Hippocampal formation (tissue), 2 donors: ENCODE measurements at places on chromosomes 5 and 9.

GRCh38 chr9:77224746-77225312 is 47.5 kb downstream of the VPS13A start:
- DNase-seq, result no peak

DNA sequence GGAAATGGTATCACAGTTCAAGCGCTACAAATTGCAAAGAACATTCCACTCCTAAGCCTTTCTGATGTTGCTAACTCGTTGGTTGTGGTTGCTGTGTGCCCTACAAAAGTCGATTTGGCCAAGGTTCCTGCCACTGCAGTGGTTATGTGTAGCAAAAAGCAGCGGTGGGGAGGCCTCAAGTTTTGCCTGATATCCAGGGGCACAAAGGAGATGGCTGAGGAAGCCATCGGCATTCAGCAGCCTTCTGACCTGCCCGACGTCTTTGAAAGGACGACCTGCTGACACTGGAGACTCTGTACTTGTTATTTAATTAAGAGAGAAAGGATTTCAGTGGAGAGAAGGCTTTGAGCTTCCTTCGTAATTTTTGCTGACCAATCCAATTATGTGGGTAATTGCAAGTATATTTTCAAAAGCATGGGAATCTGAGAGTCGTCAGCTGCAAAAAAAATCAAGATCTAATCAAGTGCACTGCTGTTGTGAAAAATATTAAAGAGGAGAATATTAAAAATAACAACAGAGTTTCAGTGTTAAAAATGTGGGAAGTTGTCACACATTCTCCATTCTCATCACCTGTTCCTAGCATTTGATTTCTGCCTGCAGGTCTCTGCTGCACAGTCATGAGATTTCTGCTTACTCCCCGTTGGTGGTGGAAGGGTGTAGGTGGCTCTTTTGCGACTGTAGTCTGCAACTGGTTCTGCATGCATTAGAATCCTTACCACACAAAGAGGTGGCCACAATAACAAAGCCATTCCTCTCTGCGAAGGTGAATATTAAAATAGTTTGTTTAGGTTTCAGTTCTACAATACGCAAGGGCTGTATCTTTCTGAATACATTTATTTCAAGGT is 319.2 kb downstream of the IRX2 start:
- DNase-seq, result no peak

- no peak for DNase-seq
Observed at GRCh38 chr5:109351988-109352864, 57.5 kb downstream of the PJA2 start.

DNA sequence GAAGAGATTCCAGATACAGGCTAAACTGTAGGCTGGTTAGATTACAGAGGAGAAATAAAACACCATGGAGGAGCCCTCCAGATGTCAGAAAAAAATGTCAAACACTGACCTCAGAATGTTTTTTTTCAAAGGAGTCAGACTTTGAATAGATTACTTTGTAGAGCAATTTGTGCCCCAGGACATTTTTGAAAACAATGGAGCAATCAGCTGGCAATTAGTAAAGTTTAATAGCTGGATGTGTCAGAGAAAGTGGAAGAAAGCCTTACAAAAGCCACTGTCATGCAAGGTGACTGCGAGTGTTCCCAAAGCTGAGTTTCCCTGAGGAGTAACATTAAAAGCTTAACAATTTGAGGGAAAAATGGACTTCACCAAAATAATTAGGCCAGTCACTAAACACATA is 417.8 kb upstream of the CTNND2 start:
- no peak for DNase-seq

GRCh38 chr5:135039271-135040033 is 5.4 kb upstream of the PITX1 start:
- no peak for DNase-seq

DNA sequence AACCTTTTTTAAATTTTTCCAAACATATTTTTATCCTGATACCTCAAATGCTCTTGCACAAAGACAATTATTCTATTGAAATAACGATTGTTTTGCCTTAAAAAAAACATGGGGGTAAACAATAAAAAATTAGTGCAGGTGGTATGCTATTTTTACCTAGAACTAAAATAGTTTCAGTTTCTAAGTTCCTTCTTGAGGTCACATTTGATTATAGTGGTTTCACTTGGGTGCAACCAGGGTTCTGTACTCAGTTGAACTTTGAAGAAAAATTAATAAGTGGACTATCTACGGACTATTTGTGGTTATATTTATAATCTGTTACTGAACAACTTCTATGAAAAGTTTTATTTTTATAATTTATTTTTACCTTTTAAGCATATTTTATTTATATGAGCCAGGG is 387.1 kb upstream of the IZUMO3 start:
- no peak for DNase-seq

DNA sequence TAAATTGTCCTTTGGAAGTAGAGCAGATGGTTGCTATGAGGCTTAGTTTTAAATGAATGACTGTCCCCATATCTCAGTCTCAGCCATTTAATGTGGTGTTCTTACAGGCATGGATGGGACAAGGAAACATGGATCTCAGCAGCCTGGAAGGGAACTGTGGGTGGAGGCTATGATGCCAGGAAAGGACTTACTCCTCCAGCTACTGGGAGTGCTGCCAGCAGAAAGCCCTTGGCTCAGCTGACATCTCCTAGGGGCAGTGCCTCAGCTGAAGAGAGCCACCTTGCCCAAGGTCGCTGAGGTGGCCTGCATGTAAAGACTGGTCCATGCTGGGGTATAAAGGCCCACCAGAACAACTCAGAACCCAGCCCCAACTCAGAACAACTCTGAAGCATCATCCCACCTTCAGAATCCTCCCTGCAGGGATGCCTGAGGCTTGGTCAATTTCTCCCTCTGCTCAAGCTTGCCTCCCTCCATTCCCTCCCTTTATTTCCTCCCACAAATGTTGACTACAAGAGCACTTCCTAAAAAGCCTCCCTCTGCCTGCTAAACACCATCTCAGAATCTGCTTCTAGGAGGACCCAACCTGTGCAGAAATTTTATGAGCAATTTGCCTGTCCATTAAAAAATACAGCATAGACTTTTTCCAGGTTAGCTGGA is 1.8 kb upstream of the PDE8B start:
- DNase-seq, result no peak
